ENCODE measurements at places on chromosomes 4 and X.
A peak's percentile ranks its signal among the peaks of the same experiment; 100 is the strongest.

- H3K36me3 ChIP-seq: no peaks in the 10 kb centered on the region
- no peak overlapping the region for H3K27ac ChIP-seq
- H3K27me3 ChIP-seq: no peaks in the 10 kb centered on the region
Measured at GRCh38 chrX:126141014-126141413, 25.1 kb downstream of the DCAF12L2 start.

- DNase-seq: no peak
- peaks cover 2% of the 10 kb centered on the region for H3K4me1 ChIP-seq
Measured at GRCh38 chr4:62003695-62004094, 803.6 kb downstream of the ADGRL3 start.

- no peak overlapping the region for H3K27ac ChIP-seq
- H3K4me1 ChIP-seq: no peaks in the 10 kb centered on the region
- H3K36me3 ChIP-seq: no peaks in the 10 kb centered on the region
- no peak for DNase-seq
Measured at GRCh38 chr4:178871476-178871875, 1429.2 kb upstream of the AGA start.

DNA sequence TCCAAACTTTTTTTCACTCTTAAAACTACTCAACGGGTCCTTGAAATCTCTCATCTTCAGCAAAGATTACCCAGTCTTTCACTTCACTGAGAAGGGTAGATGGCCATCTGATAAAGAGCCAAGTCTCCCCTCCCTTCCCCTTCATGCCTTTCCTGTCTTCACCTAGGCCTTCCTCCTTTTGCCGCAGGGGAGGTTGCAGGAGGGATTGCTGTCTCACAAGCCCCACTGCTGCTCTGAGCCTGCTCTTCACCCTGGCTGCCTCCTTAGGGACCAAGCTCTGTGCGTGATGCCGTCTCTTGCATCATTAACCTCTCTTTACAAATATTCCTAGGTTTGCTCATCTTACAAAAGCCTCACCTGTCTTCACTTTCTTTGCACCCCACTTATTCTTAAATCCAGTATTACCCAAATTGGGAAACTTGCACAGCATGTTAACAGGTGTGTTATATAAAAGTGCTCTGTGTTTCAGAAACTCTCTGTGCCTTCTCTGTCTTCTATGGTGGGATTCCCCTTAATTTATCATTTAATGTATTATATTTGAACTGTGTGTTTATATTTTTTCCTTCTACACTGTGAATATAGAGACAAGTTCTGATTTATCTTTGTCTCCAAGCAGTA is 3.8 kb downstream of the ZFX start:
- no peaks in the 10 kb centered on the region for H3K36me3 ChIP-seq
- H3K27ac ChIP-seq: no peak overlapping the region
- peak; percentile 91 for DNase-seq
- no peaks in the 10 kb centered on the region for H3K27me3 ChIP-seq

- H3K4me1 ChIP-seq: no peaks in the 10 kb centered on the region
- no peaks in the 10 kb centered on the region for H3K27me3 ChIP-seq
- H3K36me3 ChIP-seq: no peaks in the 10 kb centered on the region
- no peak for DNase-seq
Measured at GRCh38 chr4:53654300-53654758, 63.0 kb upstream of the LNX1 start.

- H3K36me3 ChIP-seq: no peaks in the 10 kb centered on the region
- no peaks in the 10 kb centered on the region for H3K27me3 ChIP-seq
- no peak for DNase-seq
- no peak overlapping the region for H3K27ac ChIP-seq
Measured at GRCh38 chrX:18893536-18893935, 90.4 kb downstream of the PHKA2 start.

- H3K4me3 ChIP-seq: no peak overlapping the region
- no peaks in the 10 kb centered on the region for H3K27me3 ChIP-seq
- no peak for DNase-seq
- no peaks in the 10 kb centered on the region for H3K36me3 ChIP-seq
Measured at GRCh38 chr4:169064296-169064695, 54.2 kb upstream of the CBR4 start.

GRCh38 chrX:111543212-111543741 is 31.8 kb downstream of the SERTM2 start:
- no peak overlapping the region for H3K4me3 ChIP-seq
- peak overlapping the region; percentile 51 for H3K27ac ChIP-seq
- H3K4me1 ChIP-seq: no peaks in the 10 kb centered on the region
- H3K27me3 ChIP-seq: no peaks in the 10 kb centered on the region
- DNase-seq: peak; percentile 88

DNA sequence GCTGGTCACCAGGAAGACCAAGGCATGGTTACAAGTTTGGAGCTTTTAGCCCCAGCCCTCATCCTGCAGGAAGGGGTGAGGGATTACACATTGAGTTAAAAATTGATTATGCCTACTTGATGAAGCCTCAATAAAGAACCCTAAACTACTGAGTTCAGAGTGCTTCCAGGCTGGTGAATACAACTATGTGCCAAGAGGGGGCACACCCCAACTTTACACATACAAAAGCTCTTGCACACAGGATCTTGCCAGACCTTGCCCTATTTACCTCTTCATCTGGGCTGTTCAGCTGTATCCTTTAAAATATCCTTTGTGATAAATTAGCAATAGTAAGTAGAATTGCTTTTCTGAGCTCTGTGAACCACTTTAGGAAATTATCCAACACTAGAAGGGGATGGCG is 489.3 kb downstream of the INPP4B start:
- no peaks in the 10 kb centered on the region for H3K27me3 ChIP-seq
- no peak overlapping the region for H3K27ac ChIP-seq
- H3K4me1 ChIP-seq: no peaks in the 10 kb centered on the region
- H3K4me3 ChIP-seq: no peak overlapping the region
- H3K36me3 ChIP-seq: no peaks in the 10 kb centered on the region
- no peak for DNase-seq

GRCh38 chr4:169420291-169420690 is 149.5 kb upstream of the SH3RF1 start:
- no peak for DNase-seq
- no peak overlapping the region for H3K4me3 ChIP-seq
- no peaks in the 10 kb centered on the region for H3K27me3 ChIP-seq
- H3K36me3 ChIP-seq: no peaks in the 10 kb centered on the region
- H3K27ac ChIP-seq: no peak overlapping the region

GRCh38 chr4:70754990-70755688 is 33.4 kb downstream of the RUFY3 start:
- no peaks in the 10 kb centered on the region for H3K27me3 ChIP-seq
- H3K36me3 ChIP-seq: no peaks in the 10 kb centered on the region
- no peak for DNase-seq

All from mesendoderm (in vitro differentiated cells).